Activated CD8-positive, alpha-beta T cell treated with anti-CD3 and anti-CD28 coated beads, Interleukin-2, amount 10 ng/mL, durations not matched to agents 7 days and 5 days (primary cell): ENCODE measurements at places on chromosomes 13 and 19.

GRCh38 chr19:15293781-15294491, 38.4 kb downstream of the BRD4 start:
- no peak for DNase-seq

DNA sequence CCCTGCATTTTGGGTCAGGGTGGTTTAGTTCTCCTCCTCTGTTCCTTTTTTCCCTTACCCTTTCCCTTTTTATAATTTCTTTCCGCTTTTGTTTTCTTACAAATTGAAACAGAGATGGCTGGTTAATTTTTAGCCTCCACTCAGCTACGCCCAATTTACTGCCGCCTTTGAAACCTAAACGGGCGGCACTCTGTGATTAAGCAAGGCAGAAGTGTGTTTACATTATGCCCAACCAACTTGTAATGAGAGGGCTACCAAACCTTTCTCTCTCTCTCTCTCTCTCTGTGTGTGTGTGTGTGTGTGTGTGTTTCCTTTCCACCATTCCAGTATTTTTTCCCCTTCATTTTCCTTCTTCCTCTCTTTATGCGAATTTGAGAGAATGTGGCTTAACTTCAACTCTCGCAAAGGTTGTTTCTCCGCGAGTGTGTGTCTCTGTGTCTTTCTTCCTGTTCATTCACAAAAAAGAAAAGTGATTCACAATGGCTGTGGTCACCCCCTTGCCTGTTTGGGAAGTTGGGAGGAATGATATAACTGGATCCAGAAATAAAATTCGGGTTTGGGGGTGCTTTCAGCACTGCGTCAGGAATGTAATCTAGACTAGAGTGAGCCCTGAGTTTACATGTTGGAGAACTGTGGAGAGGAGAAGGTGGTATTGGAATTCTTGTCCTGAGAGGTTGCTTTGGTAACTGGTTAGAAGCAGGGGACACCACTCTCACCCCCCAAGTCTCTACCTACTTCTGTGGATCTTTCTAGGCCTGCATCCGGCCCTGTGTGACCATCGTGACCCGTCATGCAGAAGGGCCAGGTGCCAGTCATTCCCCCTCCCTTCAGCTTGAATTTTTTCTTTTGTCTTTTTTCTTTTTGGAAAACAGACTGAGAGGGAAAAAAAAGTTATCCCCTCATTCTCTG, 31.4 kb downstream of the NFIX start:
- DNase-seq = no peak

DNA sequence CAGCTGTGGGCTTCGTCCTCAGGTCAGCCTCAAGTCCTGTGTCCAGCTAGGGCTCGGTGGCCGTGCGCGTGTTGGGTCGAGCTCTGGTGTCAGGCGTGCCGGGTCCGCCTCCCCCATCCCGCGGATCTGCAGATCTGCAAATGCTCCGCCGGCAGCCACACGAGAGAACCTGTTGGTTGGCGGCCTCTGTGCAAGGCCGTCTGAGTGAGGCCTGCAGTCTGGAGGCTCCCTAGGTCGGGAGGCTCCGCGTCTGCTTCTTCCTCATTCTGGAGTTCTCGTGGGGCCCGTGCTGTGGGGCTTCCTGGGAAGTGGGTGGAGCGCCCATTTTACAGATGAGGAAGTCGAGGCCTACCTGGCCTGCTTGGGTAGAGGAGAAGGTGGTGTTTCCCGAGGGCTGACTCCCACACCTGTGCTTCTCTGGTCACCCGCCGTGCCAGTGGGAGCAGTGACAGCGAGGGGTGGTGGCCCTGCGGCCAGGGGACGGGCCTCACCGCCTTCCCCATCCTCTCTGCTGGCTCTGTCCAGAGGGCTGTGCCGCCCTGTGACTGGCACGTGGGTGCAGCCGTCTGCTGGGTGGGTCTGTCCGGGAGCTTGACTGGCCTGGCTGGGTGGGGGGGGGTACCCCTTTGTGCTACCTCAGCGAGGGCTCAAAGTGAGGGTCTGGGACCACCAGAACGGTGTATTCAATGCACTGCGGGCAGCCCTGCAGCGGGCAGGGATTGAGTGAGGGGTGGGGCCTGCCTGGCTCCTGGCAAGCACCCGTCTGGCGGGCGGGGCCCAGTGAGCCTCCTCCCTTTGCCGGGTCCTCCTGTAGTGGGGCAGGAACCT, 3.3 kb downstream of the CSNK1G2 start:
- DNase-seq = no peak

DNA sequence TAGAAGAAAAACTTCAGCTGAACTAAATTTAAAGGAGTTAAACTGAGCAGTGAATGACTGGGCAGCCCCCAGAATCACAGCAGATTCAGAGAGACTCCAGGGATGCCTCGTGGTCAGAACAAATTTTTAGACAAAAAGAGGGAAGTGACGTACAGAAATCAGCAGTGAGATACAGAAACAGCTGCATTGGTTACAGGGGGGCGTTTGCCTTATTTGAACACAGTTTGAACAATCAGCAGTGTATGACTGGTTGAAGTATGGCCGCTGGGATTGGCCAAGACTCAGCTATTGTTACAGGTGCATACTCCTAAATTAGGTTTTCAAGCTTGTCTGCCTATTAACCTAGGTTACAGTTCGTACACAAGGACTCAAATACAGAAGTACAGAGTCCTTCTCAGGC, 2.2 kb upstream of the SPRYD7 start:
- DNase-seq = no peak

GRCh38 chr19:48665786-48666185, 7.0 kb downstream of the NTN5 start:
- no peak for DNase-seq

DNA sequence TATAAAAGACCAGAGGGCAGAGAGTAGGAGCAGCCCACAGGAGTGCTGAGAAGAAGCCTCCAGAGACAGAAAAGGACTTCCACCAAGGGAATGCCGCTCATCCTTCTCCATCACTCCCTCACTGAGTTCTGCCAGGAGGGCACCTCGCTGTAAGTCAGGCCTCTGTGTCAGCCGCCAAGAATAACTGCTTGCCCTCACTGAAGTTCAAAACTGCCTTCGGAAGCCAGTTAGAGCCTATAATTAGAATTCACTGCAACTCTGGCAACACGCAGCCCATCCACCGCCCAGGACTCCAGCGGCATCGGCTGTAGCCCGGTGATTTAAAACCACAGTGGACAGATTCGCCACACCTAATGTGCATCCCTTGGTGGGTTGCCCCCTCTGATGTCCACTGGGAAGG, 281.8 kb upstream of the ZNF507 start:
- no peak for DNase-seq

DNA sequence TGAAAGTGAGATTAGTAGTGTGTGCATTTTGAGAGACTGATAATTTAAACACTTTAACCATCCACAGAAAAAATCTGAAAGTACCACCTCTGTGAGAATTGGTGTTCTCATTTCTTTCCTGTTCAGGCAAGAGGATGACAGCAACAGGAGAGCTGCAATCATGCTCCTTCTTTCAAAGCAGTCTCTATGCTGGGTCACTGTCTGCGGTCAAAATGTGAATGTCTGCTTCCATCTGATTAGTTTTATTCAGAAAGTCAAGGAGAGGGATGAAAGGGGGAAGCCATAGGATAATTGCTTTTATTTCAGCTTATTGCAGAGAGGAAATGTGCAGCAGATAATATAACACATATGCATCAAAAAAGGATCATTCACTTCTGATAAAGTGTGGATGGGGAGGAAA, 314.0 kb upstream of the GPC6 start:
- DNase-seq = no peak

DNA sequence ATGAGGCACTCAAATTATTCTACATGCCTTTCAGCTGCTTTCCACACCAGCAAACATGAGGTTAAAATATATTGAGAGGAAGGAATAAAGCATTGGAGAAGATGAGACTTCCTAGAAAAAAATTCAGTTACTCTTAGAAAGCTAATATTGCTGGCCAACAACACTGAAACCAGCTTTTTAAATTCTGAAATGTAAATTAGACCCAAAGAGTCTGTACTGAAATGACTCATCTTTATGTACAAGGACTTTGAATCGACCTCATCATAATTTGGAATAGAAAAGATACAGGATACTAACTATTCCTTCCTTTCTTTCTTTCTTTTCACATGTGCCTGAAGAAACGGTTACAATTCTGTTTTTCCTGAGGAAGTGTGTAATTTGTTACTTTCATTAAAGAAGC, 6.5 kb upstream of the HSPH1 start:
- DNase-seq = no peak

DNA sequence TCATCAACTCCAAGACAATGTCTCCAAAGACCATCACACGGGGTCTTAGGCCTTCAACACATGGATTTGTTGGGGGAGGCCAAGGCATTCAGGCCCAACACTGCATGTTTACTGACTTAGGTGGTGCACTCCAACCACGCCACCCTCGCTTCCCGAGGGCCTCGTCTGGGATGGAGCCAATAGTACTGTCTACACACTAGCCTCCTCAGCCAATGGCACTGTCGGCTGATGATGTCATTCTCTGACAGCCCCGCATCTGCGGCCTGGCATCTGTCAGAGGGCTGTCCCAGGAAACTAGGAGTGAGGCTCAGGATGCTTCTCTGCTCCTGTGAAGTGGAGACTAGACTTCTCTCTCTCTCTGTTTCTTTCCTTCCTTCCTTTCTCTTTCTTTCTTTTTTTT, 96.6 kb downstream of the TEX26 start:
- DNase-seq = no peak

GRCh38 chr13:42997381-42997780, 5.3 kb upstream of the EPSTI1 start:
- DNase-seq = no peak

DNA sequence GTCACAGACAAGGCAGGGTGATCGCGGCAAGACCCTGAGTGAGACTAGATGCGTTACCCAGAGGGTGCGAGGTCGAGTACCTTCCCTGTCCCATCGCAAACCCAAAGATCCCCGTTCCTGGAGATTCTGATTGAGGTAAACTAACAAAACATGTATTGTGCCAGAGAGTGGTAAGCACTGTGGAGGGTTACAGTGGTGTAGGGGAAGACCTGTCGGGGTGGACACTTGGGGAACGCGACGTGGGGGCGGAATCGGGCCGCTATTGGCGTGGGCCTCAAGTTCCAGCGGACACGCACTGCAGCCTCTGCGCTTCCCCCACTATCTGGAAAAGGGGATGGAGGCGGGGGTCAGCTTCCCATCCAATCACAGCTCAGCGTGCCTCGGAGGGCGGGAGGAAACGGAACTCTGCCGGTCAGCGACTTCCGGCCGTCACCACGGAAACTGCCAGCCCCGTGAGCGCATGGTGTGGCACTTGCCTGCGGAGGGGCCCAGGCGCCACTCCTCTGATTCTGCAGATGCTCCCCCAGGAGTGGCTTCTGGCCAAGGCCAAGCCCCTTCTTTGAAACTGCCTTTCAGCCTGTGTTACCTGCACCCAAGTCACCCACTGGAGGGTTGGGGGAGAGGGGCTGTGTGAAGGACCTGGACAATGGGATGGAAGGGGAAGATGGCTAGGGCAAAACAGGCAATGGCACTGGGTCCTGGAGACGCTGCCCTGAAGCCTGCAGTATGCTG, 1.0 kb upstream of the UBE2M start:
- DNase-seq = peak; percentile 77

DNA sequence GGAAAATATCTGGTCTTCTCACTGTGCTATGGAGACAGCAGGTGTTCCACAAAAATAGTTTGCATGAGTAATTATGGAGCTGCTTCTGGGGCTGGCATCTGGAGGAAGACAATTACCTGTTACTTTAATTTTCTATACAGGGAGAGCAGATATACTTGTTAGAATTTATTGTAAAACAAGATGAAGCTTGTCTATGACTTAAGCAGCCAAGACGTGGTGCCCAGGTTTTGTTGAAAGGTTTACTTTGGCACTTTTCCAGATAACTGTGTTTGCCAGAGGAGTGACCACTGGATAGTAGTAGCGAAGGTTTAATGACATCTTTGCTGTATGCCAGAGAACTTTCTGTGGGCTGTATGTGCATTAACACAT, 134.5 kb upstream of the KL start:
- DNase-seq = no peak

DNA sequence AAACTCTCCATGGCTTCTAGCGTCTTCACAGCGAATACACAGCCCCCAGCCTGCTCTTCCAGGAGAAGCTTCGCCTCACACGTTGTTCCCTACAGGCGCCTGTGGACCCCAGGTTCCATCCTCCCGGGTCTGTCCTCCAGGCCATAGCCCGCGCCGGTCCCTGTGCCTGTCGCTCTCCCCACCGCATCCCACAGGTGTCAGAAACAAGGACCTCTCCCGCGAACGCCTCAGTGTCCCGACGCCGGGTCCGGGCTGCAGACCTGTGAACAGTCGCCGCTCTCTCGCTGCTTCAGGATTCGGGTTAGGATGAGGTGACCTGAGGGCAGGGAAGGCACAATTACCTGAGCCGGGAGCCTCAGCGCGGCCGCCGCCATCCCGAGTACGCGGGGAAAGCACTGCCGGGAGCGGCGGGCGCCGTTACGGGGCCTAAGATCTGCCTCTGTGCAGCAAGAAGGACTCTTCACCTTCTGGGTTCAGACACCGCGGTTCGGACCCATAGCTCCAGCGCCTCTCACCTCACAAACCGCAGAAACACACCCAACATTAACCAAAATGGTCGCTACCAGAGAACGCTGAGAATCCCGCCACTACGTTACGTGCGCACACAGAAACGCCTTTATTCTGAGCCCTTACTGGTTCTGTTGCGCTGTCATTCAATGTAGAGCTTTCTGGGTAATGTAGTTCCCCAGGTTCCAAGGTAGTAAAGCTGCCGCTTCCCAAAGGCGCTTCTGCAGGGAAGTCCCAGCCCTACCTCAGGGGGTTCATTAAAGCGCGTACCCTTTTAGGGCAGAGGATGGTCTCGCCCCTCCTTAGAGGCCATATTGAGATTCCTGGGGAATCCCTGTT, at the start of gene ZNF418:
Gene ZNF418, minus strand, starts transcription at position 583 of the 846 bp plus-strand sequence. CDS start 1,580 bp downstream, outside the sequence.
- peak; percentile 76 for DNase-seq

DNA sequence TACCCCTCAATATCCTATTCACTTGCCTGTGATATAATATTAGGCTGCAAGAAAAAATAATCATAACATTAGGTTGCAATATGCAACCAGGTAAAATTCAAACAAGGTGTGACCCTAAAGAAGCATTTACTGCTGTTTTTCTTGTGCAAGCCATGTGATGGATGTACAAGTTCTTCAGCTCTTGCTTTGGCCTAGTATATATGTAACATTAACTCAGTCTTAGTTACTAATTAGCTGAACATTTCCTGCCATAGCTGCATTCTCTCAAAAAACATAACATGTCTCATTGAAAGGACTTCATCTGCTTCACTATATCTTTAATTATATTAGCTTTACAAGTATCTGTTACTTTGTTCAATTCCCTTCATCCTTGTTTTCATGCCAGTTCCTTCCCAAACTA, 406.8 kb upstream of the HTR2A start:
- no peak for DNase-seq

DNA sequence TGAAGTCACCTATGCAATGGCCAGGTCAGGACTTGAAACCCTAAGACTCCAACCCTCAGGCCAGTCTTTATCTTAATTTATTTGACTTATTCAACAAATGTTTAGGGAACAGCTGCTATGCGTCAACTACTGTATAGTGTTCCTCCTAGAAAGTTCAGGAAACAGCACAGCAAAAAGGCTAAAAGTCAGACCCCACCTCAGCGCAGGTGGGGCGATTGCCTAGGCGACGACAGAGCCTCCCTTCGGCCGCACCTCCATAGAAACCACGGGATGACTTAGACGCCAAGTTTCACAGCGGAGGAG, 502 bp downstream of the VRK3 start:
- no peak for DNase-seq

- peak; percentile 39 for DNase-seq
Measured at GRCh38 chr13:110944121-110944967, 29.5 kb upstream of the ANKRD10 start.
